ENCODE measurements at places on chromosomes 11 and 22.

GRCh38 chr11:128046213-128046612, 541.1 kb downstream of the ETS1 start:
- no peak for DNase-seq

DNA sequence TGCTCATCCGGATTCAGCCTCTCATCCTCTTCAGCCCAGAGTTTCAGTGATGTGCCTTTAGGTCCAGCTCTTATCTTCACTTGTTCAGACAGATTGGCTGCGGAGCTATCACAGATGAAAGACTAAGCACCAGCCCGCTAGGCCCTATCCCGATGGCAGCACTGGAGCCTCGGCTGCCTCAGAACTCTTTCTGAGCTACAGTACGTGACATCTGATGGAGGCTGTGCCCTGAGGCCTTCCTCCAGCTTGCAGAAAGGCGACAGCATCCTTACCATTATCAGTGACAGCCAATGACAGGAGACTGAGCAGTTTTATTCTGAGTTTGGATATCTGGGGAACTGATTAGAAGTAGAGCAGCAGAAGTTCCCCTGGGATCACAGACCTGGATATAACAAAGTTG, 4.0 kb downstream of the OR8B8 start:
- no peak for DNase-seq

GRCh38 chr22:39514373-39514973, 5.9 kb upstream of the ATF4 start:
- DNase-seq: no peak

DNA sequence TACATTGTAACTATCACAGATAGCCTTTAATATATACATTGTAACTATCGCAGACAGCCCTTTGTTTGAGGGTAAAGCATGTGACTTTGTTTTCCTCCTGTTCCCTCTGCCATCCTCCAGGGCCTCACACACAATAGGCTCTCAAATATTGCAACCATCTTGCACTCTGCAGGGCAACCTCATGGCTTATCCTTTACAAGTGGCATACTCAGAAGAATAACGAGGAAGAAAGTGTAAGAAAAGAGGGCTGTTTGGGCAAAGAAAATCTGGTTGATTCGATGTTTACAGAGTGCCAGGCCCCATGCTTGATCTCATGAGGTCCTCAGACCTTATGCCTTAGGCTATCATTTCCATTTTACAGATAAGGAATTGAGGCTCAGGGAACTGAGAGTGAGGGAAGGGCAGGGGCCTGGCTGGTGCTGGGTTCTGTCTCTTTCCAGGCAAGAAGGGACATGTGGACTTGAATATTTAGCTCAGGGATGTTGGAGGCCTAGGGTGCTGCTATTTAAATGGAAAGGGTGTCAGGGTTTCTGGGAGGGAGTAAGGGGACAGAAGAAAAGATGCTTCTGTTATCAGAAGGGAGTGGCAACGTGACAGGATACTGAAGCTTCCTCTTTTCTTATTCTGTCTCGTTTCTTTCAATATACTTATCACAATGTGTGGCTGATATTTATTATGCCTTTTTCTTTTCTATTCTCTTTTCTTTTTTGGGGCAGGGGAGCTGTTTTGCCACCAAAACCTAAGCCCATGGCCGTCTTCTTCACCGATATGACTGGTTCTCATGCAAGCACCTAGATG, 1.1 kb upstream of the SAMM50 start:
- no peak for DNase-seq

DNA sequence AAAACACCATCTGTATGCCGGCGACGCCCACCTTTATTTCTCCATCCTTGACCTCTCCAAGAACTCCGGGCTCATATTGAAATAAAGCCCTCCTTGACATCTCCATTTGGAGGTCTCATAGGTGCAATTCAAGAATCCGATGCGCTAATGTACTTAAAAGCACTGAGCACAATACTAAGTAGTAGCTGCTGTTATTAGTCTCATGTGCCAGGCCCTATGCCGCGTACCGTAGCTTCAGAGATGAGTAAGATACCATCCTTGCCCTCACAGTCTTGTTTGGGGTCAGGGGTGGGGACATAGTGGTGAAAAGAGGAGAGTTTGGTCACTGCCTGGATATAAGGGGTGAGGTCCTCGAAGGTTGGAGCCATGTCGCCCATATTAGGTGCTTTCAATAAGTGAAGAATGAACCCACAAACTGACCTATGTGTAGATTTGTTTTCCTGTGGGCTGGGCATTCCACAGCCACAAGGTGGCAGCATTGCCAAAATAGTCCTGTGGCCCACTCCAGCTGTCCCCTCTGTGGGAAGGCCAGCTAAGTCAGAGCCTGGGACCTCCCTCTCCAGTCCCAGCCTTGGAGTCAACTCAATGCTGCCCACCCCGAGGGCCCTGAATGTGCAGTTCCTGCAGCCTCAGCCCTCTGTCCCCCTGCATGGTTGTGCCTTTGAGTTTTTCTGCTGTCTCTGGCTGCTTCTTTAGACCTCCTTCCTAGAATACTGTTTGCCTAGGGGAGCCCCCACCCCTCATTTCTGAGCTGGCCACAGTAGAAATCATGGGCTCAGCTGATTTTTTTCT, 6.5 kb downstream of the DCPS start:
- DNase-seq: peak; percentile 24

DNA sequence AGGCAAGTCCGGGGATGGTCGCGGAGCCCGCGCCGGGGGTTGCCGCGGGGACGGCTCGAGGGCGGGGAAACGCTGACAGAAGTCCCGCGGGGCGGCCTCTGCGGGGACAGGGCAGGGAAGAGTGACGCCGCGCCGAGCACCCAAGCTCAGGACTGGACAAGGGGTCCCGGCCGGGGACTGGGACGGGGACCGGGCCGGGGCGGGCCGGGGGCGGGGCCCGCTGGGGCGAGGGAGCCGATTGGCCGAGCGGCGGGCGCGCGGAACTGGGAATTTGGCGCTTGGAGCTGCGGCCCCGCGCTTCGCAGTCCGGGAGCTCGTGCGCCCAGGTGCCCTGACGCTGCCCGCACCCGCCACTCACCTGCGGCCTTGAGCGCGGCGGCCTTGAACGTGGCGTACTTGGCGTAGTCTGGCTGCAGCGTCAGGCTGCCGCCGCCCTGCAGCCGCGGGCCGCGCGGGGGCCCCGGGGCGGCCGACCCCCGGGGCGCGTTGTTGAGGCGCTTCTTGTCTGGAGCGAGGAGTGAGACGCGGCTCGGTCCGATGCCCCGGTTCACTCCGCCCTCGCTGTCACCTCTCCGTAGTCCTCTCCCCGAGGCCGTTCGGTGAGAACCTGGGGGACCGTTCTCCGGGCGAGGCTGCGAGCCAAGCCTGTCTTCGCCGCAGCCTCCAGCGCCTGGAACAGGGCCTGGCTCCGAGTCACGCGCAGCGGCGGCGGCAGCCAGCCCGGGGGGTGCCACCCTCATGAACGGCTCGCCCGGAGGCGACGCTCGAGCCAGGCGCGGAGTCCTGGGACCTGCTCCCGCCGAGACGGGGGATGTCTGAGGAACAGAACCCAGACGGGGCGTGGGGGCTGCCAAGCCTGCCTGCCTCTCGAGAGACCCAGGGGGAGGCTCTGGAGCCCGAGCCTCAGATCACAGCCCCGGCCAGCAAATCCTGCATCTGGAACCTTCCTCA, 4.5 kb downstream of the SHISA8 start:
- DNase-seq: peak; percentile 12

DNA sequence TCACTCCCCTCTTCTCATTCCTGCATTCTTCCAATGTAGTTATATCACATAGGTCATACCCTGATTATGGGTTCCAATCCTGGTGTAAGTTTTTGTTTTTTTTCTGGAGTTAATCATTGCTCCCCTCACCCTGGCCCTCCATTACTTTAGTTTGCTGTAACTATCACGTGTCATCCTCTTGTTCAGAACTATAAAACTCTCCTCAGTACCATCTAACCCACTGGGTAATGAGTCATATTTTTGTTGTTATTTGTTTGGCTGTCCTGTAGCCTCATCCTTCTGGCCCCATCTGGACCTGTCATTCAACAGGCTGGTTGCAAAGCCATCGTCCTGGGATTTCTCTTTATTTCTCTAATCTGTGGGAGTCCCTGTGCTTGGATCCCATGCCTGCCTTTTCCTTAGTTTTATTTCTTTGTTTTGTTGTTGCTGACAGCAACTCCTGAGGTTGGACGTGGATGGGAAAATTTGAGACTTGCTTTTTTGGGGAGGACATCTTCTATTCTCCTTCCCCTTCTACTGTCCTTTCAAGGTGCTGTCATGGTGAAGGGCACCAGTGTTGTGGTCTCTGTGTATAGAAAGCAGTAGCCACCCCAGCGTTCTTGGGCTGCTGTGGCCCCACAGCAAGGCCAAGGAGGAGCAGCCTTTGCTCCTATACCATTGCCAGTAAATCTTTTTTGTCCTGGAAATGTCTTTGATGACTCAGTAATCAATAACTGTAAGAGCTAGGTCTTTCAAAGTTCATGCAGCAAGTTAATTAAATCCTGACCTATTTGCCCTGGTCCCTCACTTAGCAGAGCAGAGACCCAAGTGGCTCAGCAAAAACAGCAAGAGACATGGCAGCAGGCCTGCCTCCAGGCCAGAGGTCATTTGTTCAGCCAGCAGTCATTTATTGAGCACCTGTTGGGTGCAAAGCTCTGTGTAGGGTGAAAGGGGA, 82.5 kb downstream of the C22orf31 start:
- DNase-seq: no peak

DNA sequence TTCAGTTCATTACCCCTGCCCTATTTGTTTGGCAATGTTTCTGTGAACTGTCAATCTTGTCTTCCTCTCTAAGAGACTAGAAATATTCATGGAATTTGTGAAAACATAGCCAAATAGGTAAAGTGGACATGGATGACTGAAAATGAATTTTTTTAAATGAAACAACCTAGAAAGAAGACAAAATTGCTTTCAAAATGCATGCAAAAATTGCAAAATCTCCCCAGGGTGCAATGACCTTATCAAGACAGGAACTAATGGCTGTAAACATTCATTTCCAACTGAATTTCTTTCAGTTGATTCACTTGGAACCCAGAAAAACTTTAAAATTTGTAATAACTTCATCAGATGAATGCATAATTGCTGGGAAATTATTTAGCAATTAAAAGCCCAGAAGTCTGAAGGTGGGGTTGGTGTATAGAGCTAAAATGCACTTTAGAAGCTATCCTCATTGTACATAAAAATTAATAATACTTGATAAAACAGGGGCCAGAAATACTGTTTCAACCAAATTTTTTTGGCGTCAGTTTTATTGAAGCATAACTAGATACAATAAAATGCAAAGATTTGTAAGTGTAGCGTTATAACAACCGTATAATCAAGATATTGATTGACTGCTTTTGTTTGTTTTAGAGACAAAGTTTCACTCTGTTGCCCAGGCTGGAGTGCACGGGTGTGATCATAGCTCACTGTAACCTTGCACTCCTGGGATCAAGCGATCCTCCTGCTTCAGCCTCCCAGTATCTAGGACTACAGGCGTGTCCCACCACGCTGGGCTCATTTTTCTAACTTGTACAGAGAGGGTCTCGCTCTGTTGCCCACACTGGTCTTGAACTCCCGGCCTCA, 27.6 kb upstream of the SLC35C1 start:
- DNase-seq: no peak

DNA sequence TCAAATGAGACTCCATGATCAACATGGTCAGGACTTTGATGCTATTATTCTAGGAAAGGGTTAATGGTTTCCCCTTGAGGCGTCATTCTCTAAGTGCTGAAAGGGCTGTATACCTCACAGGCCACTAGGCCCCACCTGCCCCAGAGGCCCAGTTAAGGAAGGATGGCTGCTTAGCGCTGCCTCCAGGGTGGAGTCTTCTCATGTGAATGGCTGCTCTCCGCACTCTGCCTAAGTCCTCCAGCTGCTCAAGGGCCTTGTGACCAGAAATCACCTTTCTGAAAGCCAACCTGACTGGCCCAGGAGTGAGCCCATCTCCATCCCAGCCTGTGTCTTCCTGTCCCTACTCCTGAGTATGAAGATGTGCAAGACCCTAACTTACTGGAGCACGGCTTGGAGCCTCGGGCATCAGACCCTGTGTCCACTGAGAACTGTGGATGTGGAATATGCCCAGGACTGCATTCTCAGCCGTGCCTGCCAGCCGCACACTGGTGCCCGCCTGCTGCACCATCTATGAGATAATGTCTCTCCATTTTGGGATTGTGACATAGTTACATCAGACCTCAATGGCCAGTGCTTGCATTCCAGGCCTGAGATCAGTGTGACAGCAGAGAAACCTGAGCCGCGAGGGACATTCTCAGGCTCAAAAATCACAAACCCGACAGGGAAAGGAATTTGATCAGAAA, 51.0 kb downstream of the SNX19 start:
- no peak for DNase-seq

GRCh38 chr11:42237701-42238235, 778.3 kb upstream of the LRRC4C start:
- no peak for DNase-seq

GRCh38 chr11:70066136-70066520, 12.0 kb upstream of the ANO1 start:
- DNase-seq: no peak

DNA sequence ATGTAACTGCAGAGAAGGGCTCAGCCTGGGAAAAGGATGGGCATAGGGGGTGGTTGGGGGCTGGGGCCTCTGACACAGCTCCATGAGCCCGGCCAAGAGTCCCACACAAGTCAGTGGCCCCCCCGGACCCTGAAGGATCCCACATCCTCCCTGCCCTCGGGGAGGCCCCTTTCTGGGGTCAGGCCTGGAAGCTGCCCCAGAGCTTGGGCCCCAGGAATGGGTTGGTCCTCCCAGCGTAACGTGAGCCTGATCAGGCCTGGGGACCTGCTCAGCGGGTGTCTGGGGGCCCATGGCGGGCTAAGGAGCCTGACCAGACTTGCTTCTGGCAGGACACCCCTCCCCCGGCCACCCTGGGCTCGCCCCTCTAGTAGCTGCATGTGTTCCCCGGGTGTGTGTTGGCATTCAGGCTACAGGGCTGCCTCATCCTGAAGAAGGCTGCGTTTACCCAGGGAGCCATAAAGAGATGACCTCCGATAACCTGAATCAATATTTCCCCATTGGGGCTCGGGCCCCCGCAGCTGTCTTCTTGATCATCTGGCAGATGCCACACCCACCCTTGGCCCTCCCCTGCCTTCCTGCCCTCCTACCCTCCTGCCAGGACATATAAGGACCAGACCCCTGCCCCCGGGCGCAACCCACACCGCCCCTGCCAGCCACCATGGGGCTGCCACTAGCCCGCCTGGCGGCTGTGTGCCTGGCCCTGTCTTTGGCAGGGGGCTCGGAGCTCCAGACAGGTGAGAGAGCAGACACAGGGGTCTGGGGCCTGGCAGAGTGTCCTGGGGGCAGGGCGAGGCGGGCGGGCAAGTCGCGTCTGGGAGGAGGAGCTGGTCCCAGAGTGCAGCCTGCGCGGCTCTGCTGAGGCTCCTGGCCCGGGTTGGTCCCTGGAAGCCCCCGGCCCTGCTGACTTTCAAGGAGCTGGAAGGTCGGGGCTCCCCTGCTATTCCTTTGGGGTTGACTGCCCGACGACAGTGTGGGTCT, at the start of gene MUC2:
Gene MUC2 (plus strand): TSS at position 631 of the 978 bp plus-strand sequence.
- DNase-seq: no peak

DNA sequence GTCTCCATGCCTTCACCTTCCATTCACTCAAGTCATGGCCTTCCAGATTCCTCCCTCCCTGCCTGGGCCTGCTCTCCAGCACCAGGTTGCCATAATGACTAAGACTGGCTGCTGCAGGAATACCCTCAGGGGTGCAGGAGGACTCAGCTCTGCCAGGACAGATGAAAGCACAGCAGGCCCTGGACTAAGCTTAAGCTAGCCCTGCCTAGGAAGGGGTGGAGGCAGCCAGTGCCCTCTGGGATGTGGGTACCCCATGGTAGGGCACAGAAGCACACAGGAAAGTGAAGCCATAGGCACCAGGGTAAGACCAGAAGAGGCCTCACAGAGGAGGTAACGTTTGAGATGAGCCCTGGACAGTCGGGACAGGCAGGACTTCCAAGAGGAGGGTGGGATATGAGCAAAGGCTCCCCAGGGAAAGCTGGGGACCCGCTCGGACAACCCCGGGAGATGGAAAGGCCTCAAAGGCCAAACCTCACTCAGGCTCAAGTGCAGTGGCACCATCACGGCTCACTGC, 3.0 kb upstream of the RIN1 start:
- DNase-seq: no peak

- no peak for DNase-seq
These were observed 55.4 kb downstream of the CDON start for GRCh38 chr11:126007238-126007637.

Data from T-helper 1 cell (primary cell).